ENCODE measurements at places on chromosomes 12 and 14. TPM values are rescaled to one million over a fixed set of nuclear protein-coding genes. Genes with fewer than 3 reads are reported as not detected.

Gene SYNDIG1L
- total RNA-seq, result 0.98 TPM

Gene SMAGP
- 1.2 TPM for total RNA-seq

Gene ATN1
- total RNA-seq, result 34.2 TPM

Gene KCNMB4
- 32.0 TPM for total RNA-seq

Gene DLK1
- 0.25 TPM for total RNA-seq

Gene PTGDR
- 0.49 TPM for total RNA-seq

Gene RNASE3
- total RNA-seq, result not detected

Gene PTGER2
- total RNA-seq, result not detected

Gene ACADS
- 3.9 TPM for total RNA-seq

Gene SOAT2
- total RNA-seq, result not detected

Gene ATF7IP
- total RNA-seq, result 62.7 TPM

Gene CAPZA3
- not detected for total RNA-seq

Gene A2M
- 37.6 TPM for total RNA-seq

Gene PA2G4
- 68.8 TPM for total RNA-seq

Gene DDX54
- total RNA-seq, result 12.5 TPM

Gene ERP27
- not detected for total RNA-seq

Gene RD3L
- not detected for total RNA-seq

Gene GPX2
- total RNA-seq, result not detected

Gene GPR135
- total RNA-seq, result 6.4 TPM

Gene KRT74
- not detected for total RNA-seq

Gene CD4
- total RNA-seq, result 2.2 TPM

Gene SIX1
- total RNA-seq, result 1.2 TPM

Gene MORN3
- total RNA-seq, result 4.4 TPM

Gene FOXG1
- total RNA-seq, result 54.8 TPM

Gene CLEC7A
- 0.74 TPM for total RNA-seq

Gene COL2A1
- 0.74 TPM for total RNA-seq

Gene RNFT2
- 26.1 TPM for total RNA-seq

Gene PRPH
- total RNA-seq, result 2.2 TPM

Gene IGF1
- total RNA-seq, result 3.9 TPM

Gene WASHC4
- total RNA-seq, result 70.3 TPM

Gene APOF
- not detected for total RNA-seq

Gene ARL6IP4
- 26.3 TPM for total RNA-seq

Gene ACSM4
- not detected for total RNA-seq

Gene HOXC4
- not detected for total RNA-seq

Gene KRT85
- total RNA-seq, result not detected

Gene CACNB3
- total RNA-seq, result 42.8 TPM

Gene LRTM2
- total RNA-seq, result 2.2 TPM

Gene HPD
- total RNA-seq, result not detected

Gene KRT71
- total RNA-seq, result 0.25 TPM

Gene CCDC88C
- 12.5 TPM for total RNA-seq

Gene FLVCR2
- total RNA-seq, result 1.7 TPM

Gene KIF5A
- 79.9 TPM for total RNA-seq

Gene HOXC6
- not detected for total RNA-seq

Gene AKAP5
- 17.0 TPM for total RNA-seq

Gene STXBP6
- 28.0 TPM for total RNA-seq

Gene SP7
- total RNA-seq, result not detected

Gene CCDC175
- 2.0 TPM for total RNA-seq

Gene GUCY2C
- under 0.01 TPM for total RNA-seq

Gene GARIN6
- not detected for total RNA-seq

Gene MLH3
- total RNA-seq, result 52.4 TPM

Gene KRT5
- 0.74 TPM for total RNA-seq
